Progenitor cell of endocrine pancreas (in vitro differentiated cells): ENCODE measurements at places on chromosomes 7 and 10.

GRCh38 chr10:10677479-10677878 lies 340.2 kb upstream of the CELF2 start:
- no peak overlapping the region for H3K4me3 ChIP-seq
- H3K27me3 ChIP-seq, result peaks cover 25% of the 10 kb centered on the region
- peaks cover 8% of the 10 kb centered on the region for H3K4me1 ChIP-seq
- DNase-seq, result peak; percentile 14
- no peak overlapping the region for H3K27ac ChIP-seq
- H3K36me3 ChIP-seq, result peaks cover 3% of the 10 kb centered on the region

DNA sequence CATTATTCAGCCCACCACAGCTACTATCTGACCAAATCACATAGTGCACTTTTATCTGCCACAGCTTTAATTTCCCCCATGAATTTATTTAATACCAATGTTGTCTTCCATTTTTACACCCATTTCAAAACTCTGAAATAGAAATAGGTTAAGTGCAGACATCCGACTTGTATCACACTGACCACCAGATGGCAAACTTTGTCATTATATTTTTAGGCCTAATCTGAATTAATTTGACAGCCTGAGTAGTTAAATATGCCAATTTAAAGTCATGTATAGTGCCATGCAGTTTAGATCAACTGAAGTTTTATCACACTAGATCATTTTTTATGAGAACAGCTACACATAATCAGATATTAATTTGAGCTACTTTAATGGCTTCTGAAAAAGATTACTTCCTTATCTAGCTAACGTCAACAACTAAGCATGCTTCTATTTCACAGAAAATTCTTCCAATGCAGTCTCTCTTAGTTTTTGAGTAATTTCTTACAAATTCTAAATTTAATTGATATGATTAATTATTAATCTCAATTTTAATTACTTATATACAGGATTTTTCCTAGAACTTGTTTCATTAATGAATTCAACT lies 566.4 kb downstream of the GFRA1 start:
- DNase-seq, result no peak
- H3K4me1 ChIP-seq, result no peaks in the 10 kb centered on the region
- no peaks in the 10 kb centered on the region for H3K36me3 ChIP-seq
- no peak overlapping the region for H3K4me3 ChIP-seq
- H3K27me3 ChIP-seq, result no peaks in the 10 kb centered on the region

- peak overlapping the region; percentile 7 for H3K27ac ChIP-seq
- H3K36me3 ChIP-seq, result no peaks in the 10 kb centered on the region
- DNase-seq, result no peak
- H3K4me1 ChIP-seq, result peaks cover 16% of the 10 kb centered on the region
Measured at GRCh38 chr10:101749047-101750016, 26.6 kb downstream of the FGF8 start.

- no peaks in the 10 kb centered on the region for H3K36me3 ChIP-seq
- H3K27ac ChIP-seq, result no peak overlapping the region
- H3K4me3 ChIP-seq, result no peak overlapping the region
- peaks cover 9% of the 10 kb centered on the region for H3K27me3 ChIP-seq
- DNase-seq, result no peak
- H3K4me1 ChIP-seq, result peaks cover 3% of the 10 kb centered on the region
Measured at GRCh38 chr10:80266513-80266863, 23.0 kb downstream of the MAT1A start.
